CD4-positive, alpha-beta T cell treated with Interleukin-10 for 1 hour (primary cell): ENCODE measurements at places on chromosomes 3 and 15.
A peak's percentile ranks its signal among the peaks of the same experiment; 100 is the strongest.

- DNase-seq: peak; percentile 20
Measured at GRCh38 chr3:10945683-10946287, 46.8 kb upstream of the SLC6A1 start.

DNA sequence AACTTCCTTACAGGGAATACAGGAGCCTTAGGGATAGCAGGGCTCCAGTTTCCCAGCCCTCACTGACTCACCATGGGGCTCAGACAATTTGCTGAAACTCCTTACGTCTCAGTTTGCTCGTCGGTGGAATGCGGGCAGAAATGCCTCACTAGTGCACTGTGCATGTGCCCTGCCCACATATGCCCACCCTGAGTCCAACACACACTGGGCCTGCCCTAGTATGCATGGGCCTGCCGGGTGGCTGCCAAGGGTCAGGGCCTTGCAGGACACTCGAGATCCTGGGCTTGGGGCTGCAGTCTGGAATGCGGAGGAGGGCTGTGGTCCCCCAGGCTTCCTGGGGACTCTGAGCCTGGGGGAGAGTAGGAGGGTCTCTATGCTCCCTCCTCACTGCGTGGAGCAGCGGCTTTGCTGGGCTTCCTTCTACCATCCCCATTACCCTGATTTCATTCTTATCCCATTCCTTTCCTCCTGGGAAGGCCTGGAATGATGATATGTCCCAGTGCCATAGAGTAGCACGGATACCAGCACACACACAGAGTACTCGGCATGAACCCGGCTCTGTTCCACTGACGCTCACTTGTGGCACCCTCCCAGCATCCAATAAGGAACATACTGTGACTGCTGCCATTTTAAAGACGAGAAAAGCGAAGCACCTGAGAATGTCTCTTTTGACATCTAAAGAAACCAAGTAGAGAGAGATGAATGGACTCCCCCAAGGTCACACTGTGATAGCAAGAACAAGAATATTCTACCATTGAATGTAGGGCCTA is 124.2 kb downstream of the ASB7 start:
- no peak for DNase-seq

DNA sequence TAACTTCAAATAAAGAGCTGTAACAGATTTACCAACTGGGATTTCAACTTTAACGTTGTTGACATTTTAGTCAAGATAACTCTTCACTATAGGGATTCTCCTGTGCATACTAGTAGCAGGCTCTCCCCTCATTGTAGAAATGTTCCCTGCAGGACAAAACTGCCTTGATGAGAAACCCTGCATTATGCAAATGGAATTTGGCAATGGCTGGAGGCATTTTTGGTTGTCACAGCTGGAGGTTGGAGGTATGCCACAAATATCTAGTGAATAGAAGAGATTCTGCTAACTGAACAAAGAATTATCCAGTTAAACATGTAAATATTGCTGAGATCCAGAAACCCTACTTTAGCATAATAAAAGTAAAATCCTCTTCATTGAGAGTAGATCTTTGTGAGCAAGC is 928.8 kb upstream of the ALCAM start:
- DNase-seq: no peak

- no peak for DNase-seq
Measured at GRCh38 chr15:78685159-78685921, 44.3 kb upstream of the CHRNB4 start.

DNA sequence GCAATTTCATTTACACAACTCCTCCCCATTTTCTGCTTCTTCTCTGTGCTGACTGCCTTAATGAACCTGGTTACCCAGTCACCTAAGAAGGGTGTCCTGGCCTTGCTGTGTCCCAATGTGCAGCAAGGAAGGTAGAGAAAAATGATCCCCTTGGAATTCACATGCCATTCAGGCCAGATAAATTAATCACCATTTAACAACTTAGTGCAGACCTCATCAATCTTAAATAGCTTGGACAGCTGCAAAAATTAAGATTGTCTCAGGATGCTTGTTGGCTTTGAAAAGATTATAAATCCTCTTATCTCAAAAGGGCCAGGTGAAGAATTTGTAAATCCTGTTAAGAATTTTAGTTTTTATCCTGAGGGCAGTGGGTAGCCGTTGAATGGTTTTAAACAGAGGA is 9.7 kb upstream of the CDV3 start:
- no peak for DNase-seq

DNA sequence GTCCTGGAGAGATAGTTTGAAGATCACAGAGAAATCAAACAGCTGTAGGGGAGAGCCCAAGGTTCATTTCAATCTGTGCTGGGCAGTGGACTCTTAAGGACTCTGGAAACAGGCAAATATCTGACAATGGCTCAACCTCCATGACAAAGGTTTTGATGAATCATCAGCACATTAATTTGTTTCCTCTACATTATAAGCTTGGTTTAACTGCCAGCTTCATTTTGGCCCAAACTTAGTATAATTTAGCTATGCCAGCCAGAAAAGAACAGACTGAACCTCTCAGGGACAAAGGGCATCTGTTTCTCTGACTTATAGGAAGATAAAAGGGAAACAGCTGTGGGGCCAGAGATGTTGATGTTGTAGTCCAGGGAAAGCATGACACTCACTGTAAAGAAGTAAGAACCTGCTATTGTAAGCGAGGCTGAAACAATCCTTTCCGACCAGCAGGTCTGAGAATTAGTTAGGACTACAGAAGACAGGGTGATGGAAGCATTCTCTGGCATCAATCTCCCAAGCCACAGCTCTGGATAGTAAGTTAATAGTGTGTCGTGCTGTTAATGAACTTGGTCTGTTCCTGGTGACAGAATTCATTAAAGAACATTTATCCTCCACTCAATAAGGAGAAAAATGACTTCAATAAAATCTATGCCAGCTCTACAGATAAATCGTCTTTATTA is 110.1 kb downstream of the KCNMB2 start:
- DNase-seq: no peak

DNA sequence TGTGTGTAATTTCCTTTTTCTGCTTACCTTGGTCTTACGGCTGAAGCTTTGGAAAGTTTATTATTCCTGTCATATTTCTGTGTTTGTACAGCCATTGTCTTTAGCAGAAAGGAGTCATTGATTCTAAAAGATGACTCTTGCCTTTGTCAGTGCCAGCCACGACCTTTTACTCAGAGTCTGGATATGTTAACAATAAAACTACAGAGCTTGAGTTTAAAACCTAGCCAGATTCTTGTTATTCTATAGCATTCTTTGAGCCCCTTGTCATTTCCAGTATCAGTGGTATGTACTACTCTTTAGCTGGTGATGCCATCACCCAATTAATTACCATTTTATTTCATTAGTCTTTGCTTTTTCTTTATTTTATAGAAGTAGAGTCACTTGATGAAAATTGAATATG is 142.4 kb downstream of the TCF12 start:
- no peak for DNase-seq

DNA sequence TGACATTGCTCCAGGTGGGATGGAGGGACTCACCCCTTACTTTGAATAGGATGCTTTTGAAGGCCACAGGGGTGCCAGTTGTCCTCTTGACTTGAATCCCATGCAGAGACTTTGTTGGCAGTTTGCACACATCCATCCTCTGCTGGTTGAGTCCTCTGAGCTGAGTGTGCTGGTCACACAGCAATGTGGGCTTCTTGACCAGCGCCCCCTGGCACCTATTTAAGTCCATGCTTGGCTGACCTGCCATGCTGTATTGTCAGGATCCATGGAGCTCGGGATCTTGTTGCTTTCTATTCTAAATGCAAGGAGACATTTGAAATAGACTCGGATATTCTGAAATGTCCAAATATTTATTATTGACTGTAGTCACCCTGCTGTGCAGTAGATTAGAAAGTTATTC is 19.8 kb downstream of the RAB7A start:
- DNase-seq: no peak

GRCh38 chr15:70242951-70243685 is 145.4 kb upstream of the TLE3 start:
- no peak for DNase-seq

DNA sequence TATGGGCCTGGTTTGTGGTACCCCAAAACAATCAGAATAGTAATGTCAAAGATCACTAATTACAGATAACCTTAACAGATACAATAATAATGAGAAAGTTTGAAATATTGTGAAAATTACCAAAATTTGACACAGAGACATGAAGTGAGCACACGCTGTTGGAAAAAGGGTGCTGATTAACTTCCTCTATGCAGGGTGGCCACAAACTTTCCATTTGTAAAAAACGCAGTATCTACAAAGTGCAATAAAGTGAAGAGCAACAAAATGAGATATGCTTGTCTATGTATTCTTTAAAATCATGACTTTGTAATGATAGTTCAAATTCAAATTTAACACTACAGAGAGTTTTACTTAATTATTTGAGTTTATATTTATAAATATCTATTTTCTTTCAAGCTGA is 7.6 kb upstream of the TIGIT start:
- peak; percentile 41 for DNase-seq

DNA sequence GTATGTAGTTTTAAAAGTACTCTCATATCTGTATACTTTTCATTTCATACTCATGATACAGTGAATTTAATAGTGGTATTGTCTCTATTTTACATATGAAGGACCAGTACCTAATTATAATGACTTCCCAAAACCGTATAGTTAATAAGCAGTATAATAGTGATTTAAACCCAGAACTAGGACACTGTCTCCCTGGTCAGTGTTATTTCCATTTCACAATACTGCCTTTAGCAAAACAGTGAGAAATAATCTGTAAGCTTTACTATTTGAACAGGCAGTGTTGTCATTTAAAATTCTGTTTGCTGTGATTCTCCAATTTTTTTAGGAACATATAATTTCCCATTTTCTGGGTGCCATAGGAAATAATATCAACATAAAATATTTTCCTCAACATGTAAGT is 116.2 kb downstream of the TCF12 start:
- no peak for DNase-seq

- peak; percentile 11 for DNase-seq
Measured at GRCh38 chr3:72008226-72008996, 223.5 kb upstream of the PROK2 start.

- DNase-seq: peak; percentile 47
Measured at GRCh38 chr3:105764378-105765307, 104.2 kb downstream of the CBLB start.

DNA sequence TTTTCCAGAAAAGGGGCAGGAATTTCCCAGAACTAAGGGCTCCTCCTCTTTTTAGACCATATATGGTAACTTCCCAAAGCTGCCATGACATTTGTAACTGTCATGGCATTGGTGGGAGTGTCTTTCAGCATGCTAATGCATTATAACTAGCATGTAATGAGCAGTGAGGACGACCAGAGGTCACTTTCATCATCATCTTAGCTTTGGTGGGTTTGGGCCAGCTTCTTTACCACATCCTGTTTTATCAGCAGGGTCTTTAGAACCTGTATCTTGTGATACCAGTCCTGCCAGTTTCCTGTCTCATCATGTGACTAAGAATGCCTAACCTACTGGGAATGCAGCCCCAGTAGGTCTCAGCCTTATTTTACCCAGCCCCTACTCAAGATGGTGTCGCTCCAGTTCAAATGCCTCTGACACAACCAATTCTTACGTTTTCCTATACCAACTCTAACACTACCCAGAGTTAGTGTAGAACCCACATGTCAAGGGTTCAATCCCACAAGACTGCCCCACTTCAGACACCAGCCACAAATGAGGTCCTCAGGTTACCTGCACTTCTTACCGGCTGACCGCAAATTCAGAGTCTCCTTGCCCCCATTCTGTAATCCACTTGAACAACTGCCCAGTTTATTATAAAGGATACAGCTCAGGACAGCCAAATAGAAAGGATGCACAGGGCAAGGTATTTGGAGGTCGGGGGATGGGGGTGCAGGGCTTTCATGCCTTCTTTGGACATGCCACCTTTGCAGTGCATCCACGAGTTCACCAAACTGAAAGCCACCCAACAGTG is 17.7 kb downstream of the FOXB1 start:
- no peak for DNase-seq

DNA sequence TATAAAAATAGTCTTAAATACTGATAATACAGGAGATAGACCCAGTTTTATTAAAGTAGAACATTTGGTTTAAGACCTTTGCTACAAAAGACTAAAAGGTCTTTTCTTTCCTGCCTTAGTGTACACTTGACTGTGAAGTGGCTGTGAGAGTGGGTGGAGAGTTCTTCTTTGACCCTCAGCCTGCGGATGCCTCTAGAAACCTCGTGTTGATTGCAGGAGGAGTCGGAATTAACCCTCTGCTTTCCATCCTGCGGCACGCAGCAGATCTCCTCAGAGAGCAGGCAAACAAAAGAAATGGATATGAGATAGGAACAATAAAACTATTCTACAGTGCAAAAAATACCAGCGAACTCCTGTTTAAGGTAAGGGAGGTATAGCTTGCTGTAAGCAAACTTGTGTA is 36.5 kb downstream of the OXNAD1 start:
- DNase-seq: peak; percentile 39

DNA sequence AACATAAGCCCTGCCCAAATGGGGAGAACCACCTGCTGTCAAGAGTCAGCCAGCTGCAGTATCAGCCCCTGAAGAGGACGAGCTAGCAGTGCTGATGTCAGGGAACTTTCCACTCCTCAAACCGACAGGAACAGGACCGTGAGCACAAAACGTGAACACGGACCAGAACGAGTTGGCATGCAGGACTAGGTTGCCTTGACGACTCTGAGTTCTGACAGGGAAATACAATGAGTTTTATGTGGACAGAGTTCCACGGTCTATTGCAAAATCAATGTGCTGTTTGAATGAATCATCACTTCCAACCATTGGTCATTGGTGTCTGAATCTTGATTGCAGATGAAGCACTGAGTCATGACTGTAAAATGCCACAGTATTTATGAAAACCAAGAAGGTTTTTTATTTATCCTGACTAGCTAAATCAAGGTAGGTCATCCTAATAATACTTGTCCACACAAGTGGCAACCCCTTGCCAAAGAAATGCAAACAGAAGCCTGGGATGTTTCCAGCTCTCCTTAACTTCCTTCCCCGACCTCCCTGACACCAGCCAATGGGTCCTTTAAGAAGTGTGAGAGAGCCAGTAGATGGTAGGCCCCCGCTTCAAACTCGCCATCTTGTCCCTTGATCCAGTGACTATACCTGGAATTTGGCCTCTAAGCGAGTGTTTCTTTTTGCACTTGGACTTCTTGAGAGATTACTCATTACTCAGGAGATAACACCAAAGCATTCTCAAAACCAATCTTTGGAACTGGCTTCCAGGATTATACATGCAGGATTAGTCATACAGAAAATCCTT is 119.6 kb downstream of the ASB7 start:
- DNase-seq: no peak

- no peak for DNase-seq
Measured at GRCh38 chr15:65085990-65086679, 9.6 kb downstream of the KBTBD13 start.

GRCh38 chr3:107939691-107940442 is 151.0 kb downstream of the CD47 start:
- no peak for DNase-seq

DNA sequence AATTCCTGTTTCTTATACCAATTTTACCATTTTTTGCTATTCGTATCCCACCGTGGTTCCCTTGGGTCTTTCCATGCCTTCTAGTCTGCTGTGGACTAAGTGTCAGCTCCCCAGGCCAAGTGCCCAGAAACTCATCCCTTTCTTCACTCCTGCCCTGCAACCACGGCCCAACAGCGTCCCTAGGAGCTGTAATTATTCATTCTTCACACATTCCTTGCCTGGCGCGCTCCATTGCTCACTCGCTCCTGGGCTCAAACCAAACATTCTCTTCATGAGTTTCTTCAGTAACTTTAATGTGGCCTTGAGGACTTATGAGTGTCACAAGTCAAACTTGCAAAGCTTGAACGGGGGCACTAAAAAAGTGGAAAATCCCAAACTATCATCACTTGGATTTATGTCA is 15.7 kb downstream of the GABRB3 start:
- no peak for DNase-seq
